NCI-H146 (cell line): ENCODE measurements at places on chromosomes 11 and 22.

GRCh38 chr11:110415081-110415480, 14.7 kb upstream of the FDX1 start:
- no peak for DNase-seq

DNA sequence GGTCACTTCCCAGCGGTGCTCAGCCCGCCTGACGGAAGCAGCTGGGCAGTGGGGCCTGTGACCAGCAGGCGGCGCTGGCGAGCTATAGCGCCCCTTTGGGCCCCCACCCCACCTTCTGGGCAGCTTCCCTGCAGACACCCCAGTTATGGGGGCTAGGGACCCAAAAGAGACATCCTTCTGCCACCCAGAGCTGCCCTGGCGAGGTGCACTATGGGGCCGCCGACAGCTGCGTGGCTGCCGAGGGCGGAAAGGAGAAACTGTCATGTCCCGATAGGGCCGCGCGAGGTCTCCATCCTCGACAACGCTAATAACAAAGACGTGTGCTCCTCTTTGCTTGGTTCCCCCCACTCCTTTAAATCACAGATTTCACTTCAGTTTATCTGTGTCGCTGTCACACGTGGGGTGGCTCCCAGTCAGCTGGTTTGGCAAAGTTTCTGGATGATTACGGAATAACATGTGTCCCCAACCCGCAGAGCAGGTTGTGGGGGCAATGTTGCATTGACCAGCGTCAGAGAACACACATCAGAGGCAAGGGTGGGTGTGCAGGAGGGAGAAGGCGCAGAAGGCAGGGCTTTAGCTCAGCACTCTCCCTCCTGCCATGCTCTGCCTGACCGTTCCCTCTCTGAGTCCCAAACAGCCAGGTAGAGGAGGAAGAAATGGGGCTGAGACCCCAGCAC, 673 bp upstream of the MYO7A start:
- peak; percentile 69 for DNase-seq

DNA sequence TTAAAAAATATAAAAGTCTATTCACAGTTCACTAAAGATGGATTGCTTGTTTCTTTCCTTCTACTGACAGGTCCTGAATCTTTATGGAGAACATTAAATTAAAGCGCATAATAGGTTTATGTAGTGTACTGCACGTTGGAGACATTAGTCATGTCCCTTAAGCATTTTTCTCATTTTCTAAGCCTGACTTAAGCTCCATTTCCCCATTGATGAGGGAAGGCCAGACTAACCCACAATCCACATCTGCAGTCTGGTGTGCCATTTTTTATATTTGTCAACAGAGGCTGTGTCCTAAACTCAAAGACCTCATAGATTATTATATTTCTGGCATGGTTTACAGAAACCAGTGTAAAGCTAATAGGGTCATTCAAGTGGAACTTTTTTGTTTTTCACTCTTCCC, 39.9 kb downstream of the CADM1 start:
- no peak for DNase-seq

DNA sequence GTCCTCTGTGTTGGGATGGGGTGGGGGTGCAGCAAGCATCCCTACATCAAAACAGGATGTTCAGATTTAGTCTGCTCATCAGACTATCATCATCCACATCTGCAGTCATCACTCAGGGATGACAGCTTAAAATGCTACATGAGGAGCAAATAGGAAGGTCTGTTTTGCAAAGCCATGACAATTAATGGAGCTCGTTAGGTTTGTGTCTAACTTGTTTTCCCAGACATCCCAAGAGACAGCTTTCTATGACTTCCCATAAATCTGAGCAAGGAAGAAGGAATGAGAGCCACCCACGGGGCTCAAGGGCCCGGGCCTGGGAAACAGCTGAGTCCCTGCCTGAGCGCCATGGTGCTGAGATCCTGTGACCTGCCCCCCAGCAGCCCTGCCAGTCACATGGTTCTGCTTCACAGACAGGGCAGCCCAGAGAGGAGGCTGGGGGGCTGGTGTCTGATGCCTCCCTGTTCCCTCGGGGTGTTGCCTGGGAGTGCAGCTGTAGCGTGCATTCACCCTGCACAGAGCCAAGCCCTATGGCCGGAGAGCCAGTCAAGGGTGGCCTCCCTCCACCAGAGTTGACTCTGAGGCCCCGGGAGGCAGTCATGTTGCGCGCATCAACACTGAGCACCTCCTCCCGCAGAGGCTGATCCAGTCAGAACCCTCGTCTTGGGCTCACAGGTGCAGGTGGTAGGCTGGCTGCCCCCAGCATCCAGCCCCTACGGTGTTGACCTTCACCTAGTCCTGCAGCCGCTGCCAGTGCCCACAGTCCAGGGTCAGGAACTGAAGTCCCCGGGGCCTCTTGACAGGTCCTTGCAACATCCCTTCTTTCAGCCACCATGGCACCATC, 12.1 kb downstream of the DERL3 start:
- no peak for DNase-seq

DNA sequence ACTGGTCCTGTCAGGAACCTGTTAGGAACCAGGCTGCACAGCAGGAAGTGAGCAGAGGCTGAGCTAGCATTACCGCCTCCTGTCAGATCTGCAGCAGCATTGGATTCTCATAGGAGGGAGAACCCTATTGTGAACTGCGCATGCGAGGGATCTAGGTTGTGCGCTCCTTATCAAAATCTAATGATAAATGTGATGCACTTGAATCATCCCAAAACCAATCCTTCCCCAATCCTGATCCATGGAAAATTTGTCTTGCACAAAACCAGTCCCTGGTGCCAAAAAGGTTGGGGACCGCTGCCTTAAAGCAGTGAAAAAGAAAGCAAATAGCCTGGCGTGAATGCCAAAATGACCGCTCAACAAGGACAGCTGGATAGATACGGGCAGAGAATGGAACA, 1.9 kb upstream of the ARAP1 start:
- no peak for DNase-seq

GRCh38 chr22:40200795-40201530, 23.2 kb downstream of the TNRC6B start:
- DNase-seq: no peak

DNA sequence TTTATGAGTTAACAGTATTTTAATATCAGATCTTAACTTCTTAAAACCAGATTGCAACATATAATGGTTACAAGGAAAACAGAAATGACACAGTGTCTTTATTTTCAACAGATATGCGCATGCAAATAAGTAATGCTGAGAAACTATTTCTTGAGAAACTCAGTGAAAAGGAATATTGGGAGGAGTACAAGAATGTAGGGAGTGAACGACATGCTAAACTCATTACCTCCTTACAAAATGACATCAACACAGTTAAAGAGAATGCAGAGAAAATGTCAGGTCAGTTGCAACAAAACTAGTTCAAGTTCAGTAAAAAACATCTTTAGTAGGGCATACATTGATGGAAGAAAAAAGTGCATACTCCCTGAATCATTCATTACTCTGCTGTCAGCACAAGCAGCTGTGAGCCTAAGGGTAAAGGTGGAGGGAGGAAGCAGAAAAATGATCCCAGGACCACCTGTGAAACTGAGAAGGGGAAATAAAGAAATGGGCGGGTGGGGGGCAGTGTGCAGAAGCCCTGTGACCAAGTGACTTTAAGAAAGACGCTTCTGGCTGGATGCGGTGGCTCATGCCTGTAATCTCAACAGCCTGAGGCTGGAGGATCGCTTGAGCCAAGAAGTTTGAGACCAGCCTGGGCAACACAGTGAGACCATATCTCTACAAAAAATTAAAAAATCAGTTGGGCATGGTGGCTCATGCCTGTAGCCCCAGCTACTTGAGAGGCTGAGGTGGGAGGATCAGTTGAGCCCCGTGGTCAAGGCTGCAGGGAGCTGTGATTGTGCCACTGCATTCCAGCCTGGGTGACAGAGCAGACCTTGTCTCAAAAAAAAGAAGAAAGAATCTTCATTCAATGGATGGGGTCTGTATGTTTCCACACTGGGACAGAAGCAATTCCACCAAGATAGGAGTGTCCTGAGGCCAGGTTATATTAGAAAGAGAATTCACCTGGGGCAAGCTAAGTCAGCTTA, 31.2 kb downstream of the CCDC83 start:
- DNase-seq: no peak

DNA sequence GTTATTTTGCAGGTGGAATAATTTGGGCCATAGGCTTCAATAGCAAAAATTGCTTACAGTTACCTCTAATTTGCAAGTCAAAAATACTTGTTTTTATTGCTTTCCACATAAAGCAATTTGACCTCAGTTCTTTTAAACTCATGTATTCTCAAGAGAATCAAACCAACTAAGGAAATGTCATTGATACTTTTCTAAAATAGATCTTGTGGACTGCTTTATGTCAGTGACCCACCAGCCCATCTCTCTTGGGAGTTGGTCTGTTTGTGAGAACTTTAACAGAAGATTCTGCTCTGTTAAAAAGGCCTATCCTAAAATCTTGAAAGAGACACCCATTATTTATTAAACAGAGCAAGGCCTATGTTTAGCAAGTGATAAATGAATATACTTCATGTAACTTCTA, 75.2 kb downstream of the DDIAS start:
- DNase-seq: no peak

DNA sequence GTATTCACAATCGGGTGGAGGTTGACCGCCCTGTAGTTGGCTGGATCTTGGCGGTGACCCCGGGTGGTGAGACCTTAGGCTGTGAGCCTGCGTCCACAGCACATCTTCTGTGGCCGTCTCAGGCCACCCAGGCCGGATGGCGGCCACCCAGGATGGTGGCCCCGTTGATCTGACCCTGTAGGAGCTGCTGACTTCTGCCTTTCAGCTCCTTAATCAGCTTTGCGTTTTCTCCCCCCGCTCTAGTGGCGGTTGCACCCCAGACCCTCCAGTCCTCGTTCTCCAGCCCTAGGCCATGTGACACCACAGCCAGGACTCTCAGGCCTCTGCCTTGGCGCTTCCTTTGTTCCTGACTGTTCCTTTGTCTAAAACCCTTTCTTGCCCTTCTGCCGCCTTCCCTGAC, 244.0 kb downstream of the TBC1D22A start:
- no peak for DNase-seq

DNA sequence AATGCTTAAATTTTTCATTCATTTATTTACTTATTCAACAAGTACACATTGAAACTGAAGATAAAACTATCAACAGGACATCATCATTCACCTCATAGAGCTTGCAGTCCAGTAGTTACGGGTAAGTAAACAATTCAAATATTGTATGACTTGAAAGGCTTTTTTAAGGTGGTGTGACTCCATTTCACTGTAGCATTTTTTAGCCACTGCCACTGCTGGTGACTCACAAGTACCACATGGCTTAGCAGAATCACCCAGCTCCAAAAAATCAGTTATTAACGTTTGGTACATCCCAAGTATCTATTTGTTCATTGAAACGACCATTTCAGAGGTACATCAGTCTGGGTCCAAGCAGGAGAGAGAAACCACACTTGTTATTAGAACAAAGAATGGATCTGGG, 427.9 kb upstream of the DDI1 start:
- no peak for DNase-seq

DNA sequence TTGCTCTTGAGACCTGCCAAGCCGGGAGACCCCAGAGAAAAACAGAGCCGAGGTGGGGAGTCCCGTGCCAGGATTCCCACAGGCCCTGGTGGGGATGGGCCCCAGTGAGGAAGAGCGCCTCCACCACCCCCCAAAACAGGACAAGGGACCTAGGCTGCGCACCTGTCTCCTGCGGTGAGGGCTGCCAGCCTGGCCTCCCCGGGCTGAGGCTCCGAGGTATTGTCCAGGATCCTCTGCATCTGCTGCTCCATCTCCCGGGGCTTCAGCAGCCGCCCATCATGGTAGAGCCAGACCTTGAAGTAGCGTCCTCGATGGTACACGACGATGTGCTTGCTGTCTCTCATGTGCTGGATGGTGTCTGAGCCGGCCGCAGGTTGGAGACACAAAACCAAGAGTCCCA, 33.3 kb upstream of the TESMIN start:
- no peak for DNase-seq

DNA sequence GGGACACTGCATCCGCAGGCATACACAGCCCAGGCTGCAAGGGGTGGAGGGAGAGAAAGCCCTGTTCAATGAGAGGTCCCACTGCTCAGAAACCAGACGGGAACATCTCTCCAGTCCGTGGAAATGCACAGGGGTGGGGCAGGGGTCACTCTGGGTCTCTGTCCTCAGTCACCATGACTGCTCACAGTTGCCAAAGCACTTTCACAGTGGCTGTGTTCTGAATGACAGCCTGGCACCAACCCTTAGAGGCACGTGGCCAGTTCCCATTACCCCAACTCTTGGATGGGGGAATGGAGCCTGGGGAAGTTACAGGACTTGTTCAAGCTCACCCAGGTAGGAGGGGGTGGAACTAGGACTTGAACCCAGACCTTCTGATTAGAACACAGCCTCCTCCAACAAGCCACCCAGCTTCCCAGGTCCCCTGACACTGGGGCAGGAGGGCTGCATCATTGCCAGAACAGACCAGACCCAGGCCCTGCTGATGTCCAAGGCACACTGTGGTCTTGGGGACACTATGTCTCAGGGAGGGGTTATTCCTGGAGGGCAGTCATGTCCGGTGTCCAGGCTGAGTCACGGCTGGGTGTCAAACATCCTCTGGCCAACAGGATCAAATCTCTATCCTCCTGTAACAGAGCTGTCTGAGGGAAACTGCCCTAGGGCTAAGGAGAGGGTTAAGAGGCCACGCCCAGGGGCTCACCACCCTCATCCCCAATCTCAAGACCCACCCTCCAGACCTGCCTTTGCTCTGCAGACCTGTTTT, 8.2 kb downstream of the ZNF70 start:
- DNase-seq: no peak

GRCh38 chr11:14539982-14540421, 19.8 kb upstream of the PSMA1 start:
- DNase-seq: no peak

- DNase-seq: no peak
These were observed 145.5 kb upstream of the RASSF10 start for GRCh38 chr11:12863605-12864121.

DNA sequence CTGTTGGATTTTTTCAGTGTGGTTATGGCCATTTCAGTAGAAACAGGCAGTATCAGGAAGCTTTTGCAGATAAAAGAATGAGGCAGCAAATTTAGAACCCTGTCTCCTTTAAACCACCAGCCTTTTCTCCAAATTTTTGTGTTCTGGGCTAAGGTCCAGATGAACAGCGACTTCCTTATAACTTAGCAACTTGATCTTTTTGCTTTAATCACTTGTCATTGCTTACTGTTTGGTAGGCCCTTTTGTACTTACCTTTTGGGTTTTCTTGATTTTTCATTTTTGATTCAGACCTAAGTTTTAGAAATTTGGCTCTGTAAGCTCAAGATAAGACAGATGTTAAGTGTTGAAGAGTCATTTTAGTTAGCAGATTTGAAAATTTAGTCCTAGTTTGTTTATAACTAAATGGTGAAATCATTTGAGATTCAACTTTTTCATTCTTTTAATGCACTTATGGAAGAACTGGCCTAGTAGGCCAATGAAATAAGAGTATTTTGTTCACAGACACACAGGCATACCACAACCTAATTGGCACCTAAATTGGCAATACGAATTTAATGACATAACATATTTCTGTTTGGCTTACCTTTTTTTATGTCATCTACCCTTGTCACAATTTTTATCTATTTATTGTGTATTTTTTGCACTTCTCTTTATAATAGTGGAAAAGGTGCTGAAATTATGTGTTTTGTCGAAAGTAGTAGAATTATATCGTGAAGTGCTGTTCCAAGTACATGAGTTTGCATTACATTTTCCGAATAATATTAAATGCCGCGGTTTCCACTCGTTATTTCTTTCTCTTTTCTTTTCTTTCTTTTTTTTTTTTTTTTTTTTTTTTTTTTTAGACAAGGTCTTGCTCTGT, 2.1 kb downstream of the RTN3 start:
- DNase-seq: no peak

- no peak for DNase-seq
These were observed 83.9 kb downstream of the NCAM1 start for GRCh38 chr11:113045146-113045545.

- no peak for DNase-seq
These were observed 370.6 kb upstream of the MPPED2 start for GRCh38 chr11:30956751-30957150.
